NCI-H345 (cell line): ENCODE measurements at places on chromosomes 1 and 21.

DNA sequence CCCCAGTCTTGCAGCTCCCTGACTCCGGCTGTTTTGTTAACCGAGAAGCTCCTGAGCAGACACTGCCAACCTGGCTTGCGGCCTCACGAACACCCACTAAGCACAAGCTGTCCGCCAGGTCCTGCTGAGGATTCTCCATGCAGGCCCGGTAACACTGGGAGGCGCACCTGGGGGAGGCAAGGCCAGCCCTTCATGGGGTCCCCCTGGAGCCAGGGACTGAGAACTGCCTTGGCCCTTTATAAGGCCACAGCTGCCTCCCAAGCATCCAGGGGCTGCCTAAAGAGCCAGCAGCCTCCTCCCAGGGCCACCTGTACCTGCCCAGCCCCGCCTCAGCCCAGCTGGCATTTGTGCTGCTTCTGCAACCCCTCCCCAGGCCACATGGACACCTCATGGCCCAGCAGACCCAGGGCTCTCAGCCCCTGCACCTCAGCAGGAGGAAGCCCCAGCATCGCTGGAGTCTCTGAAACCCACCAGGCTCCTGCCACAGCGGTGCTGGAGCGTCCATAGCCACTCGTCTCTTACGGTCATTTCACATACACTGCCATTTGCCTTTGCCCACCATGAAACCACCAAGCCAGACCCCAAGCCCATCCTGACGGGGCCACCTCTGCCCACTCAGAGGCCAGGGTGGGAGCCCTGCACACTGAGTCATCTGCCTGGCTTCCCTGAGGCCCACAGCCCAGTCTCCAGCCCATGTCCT, 82.5 kb downstream of the NPHP4 start:
- DNase-seq = no peak

DNA sequence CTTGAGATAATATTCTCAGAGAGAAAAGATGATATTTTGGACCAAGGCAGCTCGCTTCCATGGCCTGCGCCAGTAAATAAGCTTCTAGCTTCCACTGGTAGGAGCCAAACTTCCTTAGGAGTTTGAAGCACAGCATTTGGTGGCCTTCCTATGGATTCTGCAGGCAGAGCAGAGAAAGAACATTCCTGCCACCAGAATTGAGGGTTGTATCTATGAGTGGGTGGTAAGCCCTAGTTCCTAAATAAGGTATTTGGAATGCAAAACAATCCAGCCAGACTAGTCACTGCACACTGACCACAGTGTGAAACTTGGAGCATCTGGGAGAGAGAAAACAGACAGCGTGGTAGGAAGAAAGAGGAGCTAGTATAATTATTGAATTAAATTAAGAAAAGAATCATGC, 54.1 kb upstream of the BCAR3 start:
- no peak for DNase-seq

- DNase-seq = no peak
Measured at GRCh38 chr1:247110627-247111258, 6.6 kb upstream of the ZNF669 start.

- no peak for DNase-seq
Measured at GRCh38 chr1:177119311-177119710, 45.2 kb downstream of the ASTN1 start.

DNA sequence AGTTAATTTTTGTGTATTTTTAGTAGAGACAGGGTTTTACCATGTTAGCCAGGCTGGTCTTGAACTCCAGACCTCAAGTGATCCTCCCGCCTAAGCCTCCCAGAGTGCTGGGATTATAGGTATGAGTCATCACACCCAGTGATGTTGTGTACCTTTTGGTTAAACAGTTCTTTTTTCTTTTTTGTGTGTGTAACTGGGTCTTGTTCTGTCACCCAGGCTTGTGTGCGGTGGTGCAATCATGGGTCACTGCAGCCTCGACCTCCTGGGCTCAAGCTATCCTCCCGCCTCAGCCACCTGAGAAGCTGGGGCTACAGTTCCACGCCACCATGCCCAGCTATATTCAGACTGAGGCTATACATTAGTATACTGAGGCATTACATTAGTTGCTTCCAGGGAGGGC, 37.8 kb downstream of the GABPB2 start:
- no peak for DNase-seq

- DNase-seq = no peak
Measured at GRCh38 chr1:65238010-65238409, 71.3 kb upstream of the DNAJC6 start.

DNA sequence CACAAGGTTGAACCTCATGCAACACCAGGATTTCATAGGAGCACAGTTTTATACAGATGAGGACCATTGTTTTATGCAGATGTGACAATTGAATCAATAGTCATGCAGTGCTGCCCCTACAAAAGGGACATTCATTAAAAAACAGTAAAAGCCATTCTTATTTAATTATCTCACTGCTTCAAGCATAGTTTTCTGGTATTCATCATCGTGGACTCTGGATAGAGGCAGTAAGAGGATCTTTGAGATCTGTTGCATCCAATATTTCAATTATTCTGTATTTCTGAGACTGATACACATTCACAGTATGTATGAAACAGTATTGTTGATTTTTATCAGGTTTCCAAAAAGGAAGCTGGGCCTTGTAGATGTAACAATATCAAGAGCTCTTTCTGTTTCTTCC, 237.6 kb downstream of the RYR2 start:
- DNase-seq = no peak

DNA sequence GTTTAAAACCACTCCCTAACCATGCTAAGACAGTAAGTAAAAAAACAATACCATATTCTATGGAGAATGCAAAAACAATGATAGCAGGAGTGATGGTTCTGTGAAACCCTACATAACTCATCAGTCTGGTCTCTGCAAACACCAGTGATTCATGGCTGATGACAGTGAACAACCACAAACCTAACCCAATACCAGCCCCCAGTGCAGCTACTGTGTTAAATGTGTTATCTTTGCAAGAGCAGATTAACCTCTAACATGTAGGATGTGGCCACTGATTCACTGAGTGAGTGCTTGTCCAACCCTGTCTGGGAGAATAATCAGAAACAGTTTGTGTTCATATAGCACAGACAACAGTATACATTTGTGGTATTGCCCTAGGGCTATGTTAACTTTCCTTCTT, 100.2 kb upstream of the COG2 start:
- no peak for DNase-seq

GRCh38 chr1:223771814-223772770, 59.8 kb downstream of the CAPN2 start:
- DNase-seq = peak; percentile 19

GRCh38 chr1:53237638-53238037, 680 bp downstream of the MAGOH start:
- DNase-seq = no peak

DNA sequence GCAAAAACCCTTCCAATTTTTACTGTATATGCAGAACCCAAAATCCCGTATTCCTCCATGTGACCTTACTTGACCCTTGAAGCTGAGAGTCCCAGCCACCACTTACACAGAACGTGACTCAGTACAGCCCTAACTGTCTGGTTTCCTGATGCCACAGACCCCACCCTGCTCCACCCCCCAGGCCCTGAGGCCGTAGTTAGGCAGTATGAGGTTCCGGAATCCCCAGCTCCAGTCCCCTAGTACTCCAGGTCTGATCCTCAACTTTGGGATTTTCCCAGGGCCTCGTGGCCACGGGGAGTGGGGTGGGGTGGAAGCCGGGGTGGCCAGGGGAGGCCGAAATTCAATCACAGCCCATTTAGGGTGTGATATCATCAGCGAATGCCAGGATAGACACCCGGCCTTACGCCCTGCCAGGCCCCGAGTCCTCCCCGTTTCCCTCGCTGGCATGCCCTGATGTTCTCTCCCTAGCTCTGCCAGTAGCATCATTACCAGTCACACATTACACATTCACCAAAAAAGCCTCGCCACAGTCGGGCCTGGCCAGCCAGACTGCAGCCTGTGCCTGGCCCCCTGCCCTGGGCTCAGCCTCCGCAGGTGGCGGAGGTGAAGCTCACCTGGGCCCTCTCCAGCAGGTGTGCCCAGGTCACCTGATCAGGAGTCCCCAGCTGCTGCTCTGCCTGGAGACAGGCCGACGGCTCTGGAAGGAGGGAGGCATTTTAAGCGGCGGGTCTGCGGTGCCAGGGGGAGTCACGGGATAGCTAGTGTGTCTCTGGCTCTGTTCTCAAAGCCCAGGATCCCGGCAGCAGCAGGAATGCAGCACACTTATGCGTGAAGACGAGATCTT, 70.8 kb downstream of the SCCPDH start:
- DNase-seq = peak; percentile 30

DNA sequence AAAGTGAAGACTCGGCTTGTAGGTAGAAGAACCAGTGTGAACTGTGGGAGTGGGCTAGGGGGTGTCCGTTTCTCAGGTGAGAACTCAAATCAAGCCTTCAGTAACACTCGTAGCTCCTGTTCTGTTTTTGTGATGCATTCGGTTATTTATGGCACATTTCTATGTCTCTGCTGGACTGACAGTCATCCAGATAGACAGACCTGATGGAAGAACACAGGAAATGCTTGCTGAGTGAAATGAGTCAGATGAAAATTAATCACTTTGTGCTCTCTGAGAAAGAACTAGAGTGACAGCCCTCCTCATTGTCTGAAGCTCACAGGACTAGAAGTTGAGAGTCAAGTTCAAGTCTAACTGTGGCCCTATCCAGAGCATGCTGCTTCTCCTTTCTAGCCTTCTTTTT, 360.1 kb upstream of the PLXNA2 start:
- no peak for DNase-seq

DNA sequence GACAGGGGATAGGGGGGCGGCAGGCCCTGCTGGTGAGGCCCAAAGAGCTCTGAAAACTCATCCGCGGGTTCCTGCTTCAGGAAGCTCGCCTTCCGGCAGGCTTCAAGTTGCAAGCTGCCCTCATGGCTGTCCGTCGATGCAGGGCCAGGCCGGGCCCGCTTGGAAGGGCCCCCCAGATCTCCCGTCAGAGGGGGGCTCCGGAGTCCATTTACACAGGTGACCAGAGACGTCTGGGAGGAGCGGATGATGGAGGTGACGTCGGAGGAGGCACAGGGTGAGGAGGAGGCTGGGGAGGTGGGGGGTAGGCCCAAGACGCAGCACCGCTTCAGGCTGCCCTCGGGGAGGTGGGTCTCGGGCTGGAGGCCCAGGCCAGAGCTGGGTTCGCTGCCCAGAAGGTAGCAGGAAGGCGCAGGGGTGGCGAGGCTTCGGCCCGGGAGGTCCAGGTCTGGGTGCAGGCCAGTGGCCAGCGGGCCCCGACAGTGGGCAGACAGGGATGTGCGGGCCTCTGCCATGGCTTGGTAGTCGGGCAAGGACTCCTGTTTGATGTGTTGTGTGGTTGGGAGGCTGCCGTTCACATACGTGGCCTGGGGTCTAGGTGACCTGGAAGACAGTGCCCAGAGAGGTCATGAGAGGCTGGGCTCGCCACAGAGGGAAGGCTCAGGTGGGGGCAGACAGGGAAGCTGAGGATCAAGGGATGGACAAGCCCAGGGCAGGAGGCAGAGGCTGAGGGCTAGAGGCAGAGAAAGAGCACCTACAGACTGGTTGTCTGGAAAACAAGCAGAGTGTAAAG, 135.4 kb downstream of the DMRTB1 start:
- DNase-seq = no peak

DNA sequence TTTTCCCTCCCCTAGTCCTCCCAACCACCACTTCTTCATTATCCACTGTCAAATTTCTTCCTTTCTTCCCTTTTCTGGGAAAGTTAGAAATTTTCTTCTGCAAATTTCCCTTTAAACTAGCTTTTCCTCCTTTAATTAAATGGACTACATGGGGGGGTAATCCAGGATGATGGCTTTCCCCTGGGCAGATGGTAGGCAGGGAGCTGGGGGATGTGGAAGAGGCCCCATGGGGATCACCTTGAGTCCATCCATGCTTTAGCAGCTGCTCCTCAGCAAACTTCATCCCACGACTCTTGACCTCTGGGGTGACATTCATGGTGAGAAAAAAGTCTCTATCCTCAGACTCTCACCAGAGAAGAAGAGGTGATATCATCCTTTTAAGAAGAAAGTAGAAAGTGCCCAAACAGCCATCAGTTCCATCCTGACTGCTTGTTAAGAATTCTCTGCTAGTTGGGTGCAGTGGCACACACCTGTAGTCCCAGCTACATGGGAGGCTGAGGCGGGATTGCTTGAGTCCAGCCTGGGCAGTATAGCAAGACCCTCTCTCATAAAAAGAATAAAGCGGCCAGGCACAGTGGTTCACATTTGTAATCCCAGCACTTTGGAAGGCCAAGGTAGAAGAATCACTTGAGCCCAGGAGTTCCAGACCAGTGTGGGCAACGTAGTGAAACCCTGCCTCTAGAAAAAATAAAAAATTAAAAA, 2.4 kb downstream of the GPATCH4 start:
- no peak for DNase-seq

- no peak for DNase-seq
Measured at GRCh38 chr1:145751491-145752037, 32.3 kb downstream of the CD160 start.

DNA sequence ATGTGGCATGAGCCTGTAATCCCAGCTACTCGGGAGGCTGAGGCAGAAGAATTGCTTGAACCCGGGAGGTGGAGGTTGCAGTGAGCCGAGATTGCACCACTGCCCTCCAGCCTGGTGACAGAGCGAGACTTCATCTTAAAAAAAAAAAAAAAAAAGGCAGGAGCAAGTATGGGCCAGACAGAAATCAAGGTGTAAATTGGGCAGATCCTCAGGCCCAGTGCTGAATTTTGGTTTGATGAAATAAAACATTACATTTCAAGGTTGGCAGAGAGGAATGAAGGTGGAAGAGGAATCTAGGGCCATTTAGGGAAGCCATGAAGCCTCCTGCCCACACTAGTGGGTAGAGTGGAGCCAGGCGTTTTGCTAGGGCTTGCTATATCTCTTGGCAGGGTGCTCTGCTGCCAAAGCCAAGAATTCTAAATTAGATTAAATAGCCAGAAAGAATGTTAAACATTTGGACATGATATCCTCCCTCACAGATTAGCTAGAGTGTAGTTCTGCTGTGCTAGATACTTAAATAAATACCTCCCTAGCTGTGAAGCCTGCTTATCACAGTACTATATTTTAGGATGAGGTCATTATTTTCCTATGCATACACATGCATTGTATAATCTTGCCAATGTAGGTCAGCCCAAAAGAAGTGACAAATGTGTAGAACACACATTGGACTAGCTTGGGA, 16.6 kb upstream of the LGALS8 start:
- DNase-seq = no peak

DNA sequence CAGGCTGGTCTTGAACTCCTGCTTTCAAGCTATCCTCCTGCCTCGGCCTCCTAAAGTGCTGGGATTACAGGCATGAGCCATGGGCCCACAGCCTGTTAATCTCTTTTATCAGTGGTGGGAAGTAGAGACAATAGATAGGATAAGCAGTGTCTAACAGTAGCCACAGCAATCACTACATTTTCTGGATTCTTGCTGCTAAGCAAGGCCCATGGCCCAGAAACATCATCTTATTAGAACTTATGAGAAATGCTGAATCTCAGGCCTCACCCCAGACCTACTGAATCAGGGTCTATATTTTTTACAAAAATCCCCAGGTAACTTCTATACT, 29.7 kb downstream of the IGFN1 start:
- DNase-seq = no peak
